ENCODE measurements at places on chromosomes 4 and X. TPM values are rescaled to one million over a fixed set of nuclear protein-coding genes. Genes with fewer than 3 reads are reported as not detected.

CCKAR gene
- not detected for total RNA-seq

STS gene
- 9.4 TPM for total RNA-seq

SYN1 gene
- 0.07 TPM for total RNA-seq

IGBP1 gene
- total RNA-seq = 41.4 TPM

CT45A1 gene
- not detected for total RNA-seq

THAP9 gene
- 1.1 TPM for total RNA-seq

ZCCHC12 gene
- total RNA-seq = not detected

BRS3 gene
- not detected for total RNA-seq

MAGEA11 gene
- total RNA-seq = not detected

BEX5 gene
- total RNA-seq = 3.5 TPM

HTN3 gene
- not detected for total RNA-seq

ZNF330 gene
- total RNA-seq = 22.9 TPM

CSTF2 gene
- total RNA-seq = 35.5 TPM

POF1B gene
- 0.84 TPM for total RNA-seq

FREM3 gene
- total RNA-seq = 0.20 TPM

GUCY1B1 gene
- total RNA-seq = 0.39 TPM

DYNLT3 gene
- 38.7 TPM for total RNA-seq

LANCL3 gene
- total RNA-seq = 3.5 TPM

GAGE13 gene
- total RNA-seq = not detected

ARL9 gene
- total RNA-seq = 0.07 TPM

MAGEB17 gene
- total RNA-seq = not detected

UGT2B17 gene
- not detected for total RNA-seq

Measured in mammary microvascular endothelial cell (primary cell).